ENCODE measurements at places on chromosomes 12 and 14.

GRCh38 chr12:127469331-127469730, 797.6 kb upstream of the TMEM132C start:
- DNase-seq, result no peak

DNA sequence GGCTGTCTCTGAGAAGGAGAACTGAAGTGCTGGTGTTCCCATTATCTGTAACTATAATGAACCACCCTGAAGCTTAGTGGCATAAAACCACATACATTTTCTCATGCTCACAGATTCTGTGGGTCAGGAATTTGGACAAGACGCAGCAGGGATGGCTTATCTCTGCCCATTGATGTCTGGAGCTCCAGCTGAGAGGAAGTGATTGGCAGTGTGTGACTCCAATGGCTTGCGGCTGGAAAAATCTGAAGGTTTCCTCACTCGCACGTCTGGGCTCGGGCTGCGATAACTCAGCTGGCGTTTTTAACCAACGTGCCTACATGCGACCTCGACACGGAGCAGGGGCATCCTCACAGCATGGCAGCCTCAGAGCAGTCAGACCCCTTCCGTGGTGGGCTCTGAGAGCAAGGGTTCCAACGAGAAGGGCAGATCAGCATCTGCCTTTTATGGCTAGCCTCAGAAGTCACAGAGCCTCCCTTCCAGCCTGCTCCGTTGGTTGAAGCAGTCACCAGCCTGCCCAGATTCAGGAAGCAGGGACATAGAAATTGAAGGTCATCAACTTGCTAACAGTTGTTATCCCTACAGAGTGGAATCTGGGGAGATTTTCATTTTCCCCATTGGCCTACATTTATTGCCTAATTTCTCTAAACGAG, 143.3 kb upstream of the BCL2L14 start:
- DNase-seq, result no peak

DNA sequence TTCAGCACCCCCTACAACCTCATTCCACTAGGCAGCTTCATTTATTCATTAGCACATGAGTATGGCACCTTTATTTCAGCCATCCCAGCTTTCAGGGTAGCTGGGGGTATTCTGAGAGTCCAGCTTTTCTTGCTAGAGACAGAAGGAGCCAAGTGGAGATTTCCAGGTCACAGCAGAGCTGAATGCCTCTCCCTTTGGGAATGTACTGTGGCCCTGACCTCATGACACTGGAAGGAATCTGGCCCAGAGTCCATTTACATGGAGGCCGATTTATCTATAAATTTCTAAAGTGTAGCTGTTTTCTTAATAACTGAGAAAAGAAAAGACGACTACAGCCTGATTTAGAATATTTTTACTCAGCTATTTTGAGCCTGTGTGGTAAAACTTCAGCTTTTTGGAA, 47.2 kb upstream of the JDP2 start:
- no peak for DNase-seq

DNA sequence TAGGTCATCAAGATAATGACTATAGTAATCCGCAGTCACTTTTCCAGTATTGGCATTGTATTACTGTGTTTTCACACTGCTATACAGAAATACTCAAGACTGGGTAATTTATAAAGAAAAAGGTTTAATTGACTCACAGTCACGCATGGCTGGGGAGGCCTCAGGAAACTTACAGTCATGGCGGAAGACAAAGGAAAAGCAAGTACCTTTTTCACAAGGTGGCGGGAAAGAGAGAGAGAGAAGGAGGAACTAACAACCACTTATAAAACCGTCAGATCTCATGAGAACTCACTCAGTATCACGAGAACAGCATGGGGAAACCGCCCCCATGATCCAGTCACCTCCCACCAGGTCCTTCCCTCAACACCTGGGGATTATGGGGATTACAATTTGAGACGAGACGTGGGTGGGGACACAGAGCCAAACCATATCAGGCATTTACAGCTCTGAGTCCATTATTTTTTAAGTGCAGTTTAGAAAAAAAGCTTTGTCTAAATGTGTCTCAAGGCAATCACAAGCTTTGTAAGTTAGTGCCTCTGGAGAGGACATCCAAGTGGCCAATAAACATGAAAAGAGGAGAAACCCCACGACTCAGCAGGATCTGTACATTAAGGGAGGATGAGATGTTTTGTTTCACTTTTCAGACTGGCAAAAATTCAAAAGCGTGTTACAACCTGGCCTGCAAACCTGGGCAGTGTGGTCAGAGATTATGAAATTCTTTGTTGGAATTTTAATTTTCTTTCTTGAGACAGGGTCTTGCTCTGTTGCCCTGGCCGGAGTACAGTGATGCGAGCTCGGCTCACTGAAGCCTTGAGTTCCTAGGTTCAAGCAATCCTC, 82.0 kb downstream of the DNAH10 start:
- no peak for DNase-seq

- DNase-seq, result no peak
Observed at GRCh38 chr12:93622485-93622884, 50.0 kb downstream of the SOCS2 start.

GRCh38 chr14:33734387-33734786, 216.5 kb downstream of the EGLN3 start:
- DNase-seq, result no peak

DNA sequence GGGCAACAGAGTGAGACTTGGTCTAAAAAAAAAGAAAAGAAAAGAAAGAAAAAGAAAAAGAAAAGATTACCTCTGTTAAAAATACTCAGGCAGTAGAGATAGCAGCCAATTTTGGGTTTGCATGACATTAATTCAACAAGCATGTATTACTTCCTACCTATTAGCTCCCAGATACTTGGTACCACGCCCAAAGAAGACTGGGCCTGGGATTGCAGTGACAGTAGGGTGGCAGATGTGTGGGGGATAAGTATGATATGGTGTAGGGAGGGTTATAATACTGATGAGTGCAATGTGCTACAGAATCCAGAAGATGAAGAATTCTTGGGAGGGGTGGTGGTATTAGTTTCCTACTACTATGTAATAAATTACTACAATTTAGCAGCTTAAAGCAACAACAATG, 46.4 kb upstream of the FOS start:
- DNase-seq, result no peak

DNA sequence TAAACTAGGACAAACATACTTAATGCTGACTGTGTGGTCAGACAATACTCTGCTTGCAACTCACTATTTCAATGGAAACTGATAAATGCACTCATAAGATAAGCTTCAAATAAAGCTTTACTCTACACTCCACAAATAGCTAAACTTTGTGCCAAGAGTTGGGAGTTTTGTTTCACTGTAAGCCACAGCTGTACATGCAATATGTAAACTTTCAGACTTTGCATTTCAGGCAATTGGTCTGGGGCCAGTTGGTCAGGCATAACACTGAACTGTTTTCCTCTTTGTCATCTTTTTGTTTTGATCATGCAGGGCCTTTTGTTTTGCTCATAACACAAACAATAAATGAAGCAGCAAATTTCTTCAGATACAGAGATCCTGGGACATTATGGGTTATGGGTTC, 426.2 kb downstream of the IPO8 start:
- DNase-seq, result no peak

- DNase-seq, result no peak
Observed at GRCh38 chr14:92599811-92600210, 86.2 kb downstream of the RIN3 start.

DNA sequence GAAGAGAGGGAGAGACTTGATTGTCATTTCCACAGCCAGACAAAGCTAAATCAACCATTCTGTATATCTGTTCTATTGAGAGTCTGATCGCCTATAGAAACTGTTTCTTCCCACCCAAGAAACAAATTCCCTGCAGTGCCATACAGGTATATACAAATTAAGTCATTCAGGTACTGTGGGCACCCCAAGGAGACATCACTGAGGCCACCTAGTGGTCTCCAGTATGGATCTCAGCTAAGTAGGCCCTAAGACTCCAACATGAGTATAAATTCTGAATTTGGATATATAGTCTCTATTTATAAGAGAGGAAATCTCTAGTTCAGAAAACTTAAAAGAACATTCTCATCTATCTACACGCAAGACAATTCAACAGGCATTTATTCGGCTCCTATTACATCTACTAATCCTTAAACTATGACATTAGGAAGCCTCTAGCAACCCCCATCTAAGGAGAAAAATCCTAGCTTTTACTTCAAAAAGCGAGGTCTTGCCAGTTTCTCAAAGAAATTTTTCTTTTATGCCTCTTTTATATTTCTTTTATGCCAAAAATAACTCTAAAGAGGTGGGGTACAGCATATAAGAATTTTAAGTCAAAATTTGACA, 62.6 kb downstream of the DCAF5 start:
- no peak for DNase-seq

- no peak for DNase-seq
Observed at GRCh38 chr12:25286837-25287236, 36.1 kb upstream of the KRAS start.

DNA sequence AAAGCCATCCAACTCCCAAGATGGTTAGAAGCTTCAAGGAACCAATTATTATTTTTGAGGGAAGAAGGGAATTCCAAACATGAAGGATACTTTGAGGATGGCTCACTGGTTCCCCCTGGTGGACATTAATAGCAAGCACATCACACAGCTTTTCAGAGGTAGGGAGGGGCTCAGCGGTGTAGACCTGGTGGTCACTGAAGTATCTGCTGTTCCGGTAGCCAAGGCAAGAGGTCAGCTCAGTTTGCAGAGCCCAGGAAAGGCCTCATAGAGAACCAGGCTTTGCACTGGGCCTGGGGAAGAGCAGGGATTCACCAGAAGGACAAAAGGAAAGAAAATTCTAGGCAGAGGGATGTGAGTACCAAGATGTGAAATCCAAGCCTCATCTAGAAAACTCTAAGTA, 118.7 kb downstream of the KSR2 start:
- DNase-seq, result no peak

GRCh38 chr12:45416126-45416525, 200.2 kb downstream of the ANO6 start:
- no peak for DNase-seq

DNA sequence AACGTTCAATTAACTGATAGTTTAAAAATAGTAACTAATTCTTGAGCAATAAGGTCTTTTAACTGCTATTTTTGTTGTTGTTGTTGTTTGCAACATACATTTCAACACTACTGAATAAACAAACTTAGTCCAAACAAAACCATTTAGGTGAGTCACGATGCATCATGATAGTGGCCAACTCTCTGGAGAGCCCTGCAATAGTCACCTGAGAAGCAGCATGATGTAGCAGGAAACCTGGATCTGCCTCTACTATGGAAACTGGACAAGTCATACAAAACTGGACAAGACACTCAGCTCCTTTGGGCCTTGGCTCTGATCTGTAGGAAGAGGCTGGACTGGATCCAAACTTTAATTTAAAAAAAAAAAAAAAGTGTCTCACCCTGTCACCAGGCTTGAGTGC, 117.3 kb downstream of the MED13L start:
- no peak for DNase-seq

DNA sequence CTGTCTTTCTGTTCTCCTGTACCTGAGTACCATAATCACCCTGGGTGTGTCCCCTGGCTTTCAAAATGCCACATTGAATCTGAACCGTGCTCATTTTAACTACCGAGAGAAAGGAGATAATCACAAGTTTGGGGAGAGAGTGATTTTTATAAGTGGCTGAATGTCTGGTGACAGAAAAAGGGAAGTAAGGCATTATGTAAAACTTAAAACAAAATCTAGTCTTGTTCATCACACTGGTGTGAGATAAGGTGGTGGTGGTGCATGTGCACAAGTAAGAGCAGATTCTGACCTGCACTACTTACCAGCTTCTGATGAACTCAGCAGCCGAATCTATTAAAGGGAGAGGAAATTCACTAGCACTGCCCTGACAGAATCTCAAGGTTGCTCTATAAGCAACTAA, 56.3 kb downstream of the SPPL3 start:
- DNase-seq, result no peak
